ENCODE measurements at places on chromosomes 2 and 18. TPM values are rescaled to one million over a fixed set of nuclear protein-coding genes. Genes with fewer than 3 reads are reported as not detected.

- no peak for DNase-seq
Observed at GRCh38 chr18:59861963-59862819, 37.6 kb upstream of the PMAIP1 start.

DNA sequence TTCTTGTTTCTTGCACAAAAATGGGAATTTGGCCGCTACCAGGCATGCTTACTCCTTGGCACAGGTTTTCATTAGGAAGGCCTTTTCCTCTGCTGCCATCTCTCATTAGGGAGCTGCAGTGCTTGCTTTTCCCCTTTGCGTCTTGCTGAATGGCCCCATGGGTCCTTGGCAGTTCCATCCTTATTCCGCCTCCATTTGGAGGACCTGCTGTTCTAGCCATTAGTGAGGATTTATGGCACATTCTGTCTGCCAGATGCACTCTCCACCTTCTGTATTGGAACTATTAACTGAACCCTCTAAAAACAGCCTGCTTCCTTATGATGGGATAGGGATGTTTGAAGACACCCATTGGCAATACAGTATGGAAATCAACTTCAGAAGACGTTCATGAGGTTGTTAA lies 103.5 kb upstream of the NOSTRIN start:
- no peak for DNase-seq

Gene ARHGEF4
- total RNA-seq: not detected

Gene KCNG2
- total RNA-seq: not detected

DNA sequence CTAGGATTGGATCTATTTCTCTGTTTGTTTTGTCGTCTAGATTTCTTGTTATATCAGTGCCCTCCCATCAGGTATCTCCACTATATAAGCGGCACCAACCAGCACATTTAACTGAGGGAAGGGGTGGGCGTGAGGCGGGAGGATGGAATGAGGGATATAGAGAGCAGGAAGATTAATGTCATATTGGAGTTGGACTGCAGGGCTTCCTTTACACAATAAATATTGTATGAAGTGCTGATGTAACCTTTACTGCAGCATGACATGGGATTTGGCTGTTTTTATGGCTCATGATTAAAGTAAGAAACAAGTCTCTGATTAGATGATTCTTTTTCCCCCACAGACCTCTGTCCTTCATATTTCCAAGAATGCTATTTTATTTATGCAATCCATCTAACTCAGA lies 54.8 kb downstream of the TMEM200C start:
- no peak for DNase-seq

DNA sequence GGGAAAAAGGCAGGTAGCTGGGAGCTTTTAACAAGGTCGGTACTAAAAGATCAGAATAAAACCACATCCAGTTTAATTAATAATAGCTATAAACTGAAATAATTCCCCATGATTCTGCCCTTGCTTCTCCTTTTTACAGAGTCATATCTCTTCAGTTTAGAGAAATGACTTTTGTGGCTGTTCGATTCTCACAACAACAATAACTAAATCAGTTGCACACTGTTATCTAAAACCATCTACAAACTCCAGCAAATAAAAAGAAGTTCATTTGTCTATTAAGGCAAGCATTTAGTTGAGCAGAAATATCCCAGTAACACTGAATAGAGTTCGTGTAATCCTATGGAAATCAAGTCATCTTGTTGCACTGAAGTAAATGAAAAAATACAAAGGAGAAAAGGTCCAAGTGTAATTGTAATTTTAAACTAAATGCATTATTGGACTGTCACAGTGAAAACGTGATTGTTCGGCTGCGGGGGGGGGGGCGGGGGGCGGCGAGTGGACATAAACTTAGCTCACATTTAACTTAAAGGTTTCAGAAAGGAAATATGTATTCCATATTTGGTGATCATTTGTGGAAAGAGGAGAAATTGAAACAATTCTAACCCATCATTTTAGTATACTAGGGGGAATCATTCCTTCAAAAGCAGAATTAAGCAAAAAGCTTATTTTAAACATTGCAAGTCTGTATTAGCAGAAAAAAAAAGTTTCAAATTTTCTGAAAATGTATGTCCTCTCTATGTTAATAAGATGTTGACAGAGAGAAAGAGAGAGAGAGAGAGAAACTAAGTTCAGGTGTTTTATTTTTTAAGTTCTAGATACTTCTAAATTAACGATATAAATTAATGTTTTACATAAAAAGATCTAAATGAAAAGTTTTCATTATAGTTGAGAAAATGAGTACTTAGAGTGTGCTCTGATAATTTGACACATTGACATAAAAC lies 144.5 kb downstream of the MEIS1 start:
- DNase-seq: no peak

Gene CYRIA
- total RNA-seq: 2.8 TPM

DNA sequence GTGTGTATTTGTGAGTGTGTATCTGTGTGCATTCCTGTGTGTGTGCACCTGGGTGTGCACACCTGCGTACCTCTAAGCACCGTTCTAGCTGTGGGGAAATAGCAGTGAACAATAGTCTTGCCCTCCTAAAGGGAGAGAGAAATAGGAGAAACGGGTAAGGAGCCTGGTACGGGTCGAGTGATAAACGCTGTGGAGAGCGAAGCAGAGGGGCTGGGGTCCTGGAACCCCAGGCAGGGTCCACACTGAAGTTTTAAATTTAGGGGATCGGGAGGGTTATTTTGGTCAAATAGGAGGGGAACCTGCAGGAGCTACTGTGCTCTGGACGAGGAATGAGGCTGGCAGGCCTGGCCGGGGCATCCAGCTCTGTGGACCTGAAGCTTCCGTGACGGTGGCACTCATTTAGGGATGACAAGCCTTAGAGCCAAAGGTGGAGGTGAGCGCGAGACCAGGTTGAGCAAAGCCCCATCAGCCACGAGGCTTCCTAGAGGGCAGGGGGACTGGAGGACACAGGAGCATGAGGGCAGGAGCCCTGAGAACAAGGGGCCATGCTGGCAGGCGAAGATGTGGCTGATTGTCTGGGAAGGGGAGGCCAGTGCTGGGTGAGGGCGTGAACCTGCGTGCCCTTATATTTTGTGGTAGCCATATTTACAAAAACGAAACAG lies 188.0 kb downstream of the RTP5 start:
- DNase-seq: no peak

GRCh38 chr18:58886864-58887612 lies 22.4 kb downstream of the ZNF532 start:
- no peak for DNase-seq

Gene ADI1
- 34.7 TPM for total RNA-seq

- DNase-seq: no peak
Observed at GRCh38 chr2:196944570-196944969, 18.1 kb upstream of the PGAP1 start.

Gene TLX2
- not detected for total RNA-seq

DNA sequence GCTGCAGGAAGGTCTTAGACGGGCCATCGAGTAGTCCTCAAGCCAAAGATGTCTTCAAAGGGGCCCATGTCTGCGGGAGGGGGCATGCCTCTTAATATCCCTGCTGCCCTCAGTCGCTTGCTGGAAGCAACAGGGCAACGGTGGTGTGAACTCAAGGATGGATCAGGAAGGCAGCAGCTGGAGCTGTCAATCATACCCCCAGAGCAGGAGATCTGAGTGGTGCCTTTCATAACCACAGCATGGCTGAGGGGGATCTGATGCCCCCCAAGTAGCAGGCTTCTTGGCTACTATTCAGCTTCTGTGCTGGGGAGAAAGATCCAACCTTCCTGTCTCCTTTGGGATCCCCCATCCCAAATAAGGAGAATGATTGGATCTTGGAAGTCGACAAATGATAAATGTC lies 46.4 kb downstream of the INSIG2 start:
- no peak for DNase-seq

Gene STAT4
- 0.34 TPM for total RNA-seq

GRCh38 chr18:21115519-21116411 lies 4.2 kb upstream of the ROCK1 start:
- no peak for DNase-seq

DNA sequence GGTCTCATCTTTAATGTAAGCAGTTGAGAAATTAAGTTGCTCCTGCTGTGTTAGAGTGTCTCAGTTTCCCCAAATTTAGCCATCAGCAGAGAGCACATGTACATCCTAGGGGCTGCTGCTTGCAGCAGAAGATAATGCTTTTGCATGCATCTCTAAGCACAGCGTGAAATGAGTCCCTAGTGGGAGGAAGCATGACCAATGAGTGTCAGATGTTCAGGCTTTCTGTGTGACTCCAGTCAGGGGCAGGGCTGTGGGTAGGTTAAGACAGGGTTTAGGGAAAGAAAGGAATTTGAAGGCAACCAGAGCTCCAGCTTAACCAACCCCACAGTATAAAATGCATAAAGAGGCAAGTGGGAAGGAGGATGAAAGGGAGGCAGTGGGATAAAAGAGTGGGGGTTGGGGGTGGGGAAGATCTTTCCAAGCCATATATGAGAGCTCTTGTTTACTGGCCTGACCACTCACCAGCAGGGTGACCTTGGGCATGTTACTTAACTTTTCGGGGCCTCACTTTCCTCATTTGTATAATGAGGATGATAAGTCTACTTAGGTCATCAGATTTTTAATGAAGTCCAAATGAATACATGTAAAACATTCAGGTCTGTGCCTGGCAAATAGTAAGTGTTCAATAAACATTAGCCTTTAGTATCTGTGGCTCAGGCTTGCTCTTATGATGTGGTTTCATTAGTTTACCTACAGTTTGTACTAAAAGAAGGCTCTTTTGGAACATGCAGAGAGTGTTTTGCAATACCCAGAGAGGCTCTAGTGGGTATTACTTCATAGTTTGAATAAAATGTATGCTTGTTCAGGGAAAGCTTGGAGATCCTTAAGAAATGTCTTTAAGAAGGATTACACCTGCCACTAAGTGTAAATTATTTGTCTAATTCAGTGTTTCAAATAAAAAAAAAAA lies 42.7 kb upstream of the PELI1 start:
- no peak for DNase-seq

- peak; percentile 77 for DNase-seq
Observed at GRCh38 chr2:236168110-236169080, at the start of gene GBX2. GBX2 (minus strand) TSS chr2:236168386; CDS start chr2:236167971, 415 bp downstream.

Gene UGT1A10
- not detected for total RNA-seq

Gene BCL11A
- total RNA-seq: 0.07 TPM

Gene EFR3B
- total RNA-seq: 0.09 TPM

- DNase-seq: no peak
Observed at GRCh38 chr2:233846387-233847247, 7.7 kb downstream of the HJURP start.

DNA sequence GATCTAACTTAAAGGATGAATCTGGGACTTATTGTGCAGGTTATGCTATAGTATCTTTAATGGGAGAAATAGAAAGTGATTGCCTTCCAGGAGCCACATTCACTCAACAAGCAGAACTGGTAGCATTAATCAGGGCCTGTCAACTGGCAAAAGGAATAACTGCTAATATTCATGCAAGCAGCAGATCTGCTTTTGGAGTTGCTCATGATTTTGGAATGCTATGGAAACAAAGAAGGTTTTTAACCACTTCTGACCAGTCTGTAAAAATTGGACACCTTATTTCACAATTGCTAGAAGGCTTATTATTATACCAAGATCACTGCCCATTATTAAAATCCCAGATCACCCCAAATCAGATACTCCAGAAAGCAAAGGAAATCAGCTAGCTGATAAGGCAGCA lies 200.4 kb downstream of the MREG start:
- DNase-seq: no peak

- no peak for DNase-seq
Observed at GRCh38 chr2:217790681-217791392, 212.0 kb downstream of the TNS1 start.

GRCh38 chr2:26757873-26758789 lies 6.0 kb upstream of the SLC35F6 start:
- peak; percentile 92 for DNase-seq

GRCh38 chr2:65381607-65382051 lies 50.8 kb downstream of the SPRED2 start:
- DNase-seq: no peak

Gene EFEMP1
- 0.82 TPM for total RNA-seq

Gene TET3
- 15.5 TPM for total RNA-seq

GRCh38 chr2:122182616-122183355 lies 427.3 kb downstream of the TSN start:
- no peak for DNase-seq

Gene RUFY4
- total RNA-seq: not detected

DNA sequence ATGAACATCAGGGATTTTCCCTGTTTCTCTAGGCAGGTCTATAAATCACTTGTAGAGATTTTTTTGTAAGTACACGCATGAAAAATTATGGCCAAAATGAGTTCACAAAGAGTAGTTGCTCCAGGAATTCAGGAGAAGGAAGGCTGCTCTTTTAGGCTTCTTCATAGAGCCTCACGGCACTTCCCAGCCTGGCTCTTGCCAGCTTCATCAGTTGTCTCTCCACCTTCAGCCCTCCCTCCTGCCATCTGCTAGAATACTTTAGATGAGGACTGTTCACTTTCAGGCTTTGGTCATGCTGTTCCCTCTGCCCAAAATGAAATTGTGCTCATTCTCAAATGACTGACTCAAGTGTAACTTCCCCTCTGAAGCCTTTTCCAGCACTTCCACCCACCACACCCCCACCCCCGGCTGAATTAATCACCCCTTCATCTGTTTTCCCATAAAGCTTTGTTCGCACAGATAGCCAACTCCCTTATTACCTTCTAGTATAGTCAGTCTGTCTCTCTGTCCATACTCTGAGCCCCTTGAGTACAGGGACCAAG lies 1.8 kb upstream of the ABCA12 start:
- no peak for DNase-seq

Gene ANO7
- 4.1 TPM for total RNA-seq

DNA sequence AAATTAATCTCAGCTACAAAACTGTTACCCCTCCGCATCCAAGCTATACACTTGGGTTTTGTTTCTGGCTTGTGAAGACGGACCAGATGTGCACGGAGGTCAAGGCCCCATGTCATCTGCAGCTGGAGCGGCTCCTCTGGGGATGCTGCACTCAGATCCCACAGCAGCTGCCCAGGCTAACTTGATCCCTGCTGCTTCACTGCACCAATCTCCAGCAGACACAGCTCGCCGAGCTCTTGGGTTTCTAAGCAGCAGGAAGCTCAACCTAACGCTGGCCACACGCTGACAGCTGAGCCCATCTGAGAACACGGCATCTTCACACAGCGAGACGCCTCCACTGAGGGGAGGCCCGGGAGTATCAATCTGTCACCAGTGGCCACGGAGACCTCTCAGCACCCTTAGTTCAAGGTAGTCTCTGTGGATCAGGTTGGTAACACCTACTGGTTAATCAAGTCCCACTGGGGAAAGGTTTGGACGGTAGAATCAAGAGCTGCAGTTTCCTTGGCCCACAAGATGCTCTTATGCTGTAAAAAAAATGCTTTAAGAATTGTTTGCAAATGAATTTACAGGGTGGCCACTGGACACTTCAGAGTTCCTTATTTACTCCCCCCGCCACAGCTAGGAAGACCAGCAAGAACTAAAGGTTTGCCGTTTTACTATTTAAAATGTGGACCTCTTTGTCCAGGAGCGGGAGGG lies 67.5 kb downstream of the EMILIN2 start:
- no peak for DNase-seq

DNA sequence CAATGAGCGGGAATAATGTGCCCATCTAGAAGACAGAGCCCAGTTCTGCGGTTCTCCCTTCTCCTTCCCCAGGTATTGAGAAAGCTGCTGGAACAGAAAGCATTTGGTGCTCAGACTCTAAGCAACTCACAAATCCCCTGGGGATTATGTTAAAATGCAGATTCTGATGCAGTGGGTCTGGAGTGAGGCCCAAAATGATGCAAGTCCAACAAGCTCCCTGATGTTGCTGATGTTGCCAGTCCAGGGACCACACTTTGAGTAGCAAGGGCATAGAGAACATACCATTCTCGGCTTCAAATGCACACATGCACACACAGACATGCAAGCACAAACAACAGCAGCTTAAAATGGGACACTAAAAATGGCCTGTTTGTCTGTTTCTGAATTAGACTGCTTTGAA lies 274.8 kb upstream of the NCKAP5 start:
- DNase-seq: no peak

Gene REG3A
- 0.31 TPM for total RNA-seq

Data from K562 (cell line).